ENCODE measurements at places on chromosomes 2 and 18.

DNA sequence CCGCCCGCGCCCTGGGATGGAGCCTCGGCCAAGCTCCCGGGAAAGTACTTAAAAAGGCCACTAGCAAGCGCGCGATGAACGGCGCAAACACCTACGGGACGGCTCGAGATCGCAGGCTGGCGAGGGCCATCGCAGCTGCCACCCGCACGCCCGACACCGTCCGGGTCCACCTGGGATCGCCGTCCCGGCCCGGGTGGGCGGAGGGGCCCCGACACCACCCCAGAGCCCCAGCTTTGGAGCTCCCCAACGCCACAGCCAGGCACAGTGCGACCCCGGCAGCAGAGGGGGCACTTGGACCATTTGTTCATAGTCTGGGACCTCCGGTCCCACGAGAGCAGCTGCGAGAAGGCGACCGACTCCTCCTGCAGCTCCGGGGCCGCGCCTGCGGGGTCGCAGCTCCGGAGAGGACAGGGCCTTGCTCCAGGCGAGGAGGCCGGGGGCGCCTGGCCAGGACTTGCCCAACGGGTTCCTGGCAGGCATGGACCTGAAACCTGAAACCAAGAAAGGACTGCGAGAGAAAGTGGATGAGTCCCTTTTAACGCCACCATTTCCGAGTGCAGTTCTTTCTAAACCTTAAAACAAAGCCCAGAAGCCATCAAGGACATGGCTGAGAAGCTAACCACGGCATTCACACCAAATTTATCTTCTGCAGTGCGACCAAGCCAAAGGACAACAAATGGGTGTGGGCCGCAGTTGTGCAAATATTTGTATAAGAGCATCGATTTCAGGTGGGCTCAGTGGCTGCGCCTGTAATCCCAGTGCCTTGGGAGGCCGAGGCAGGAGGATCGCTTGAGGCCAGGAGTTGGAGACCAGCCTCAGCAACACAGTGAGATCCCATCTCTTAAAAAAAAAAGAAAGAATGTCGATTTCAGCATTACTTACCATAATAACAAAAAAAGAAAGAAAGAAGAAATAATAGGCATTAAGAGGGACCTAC is 54.0 kb upstream of the IMP4 start:
- no peak overlapping the region for H3K4me3 ChIP-seq
- peaks cover 21% of the 10 kb centered on the region for H3K27me3 ChIP-seq
- H3K27ac ChIP-seq, result no peak overlapping the region
- no peak for DNase-seq

GRCh38 chr2:128271597-128271910 is 47.1 kb downstream of the HS6ST1 start:
- H3K27ac ChIP-seq, result no peak overlapping the region
- H3K4me3 ChIP-seq, result no peak overlapping the region
- H3K36me3 ChIP-seq, result peaks cover 10% of the 10 kb centered on the region
- no peaks in the 10 kb centered on the region for H3K27me3 ChIP-seq

DNA sequence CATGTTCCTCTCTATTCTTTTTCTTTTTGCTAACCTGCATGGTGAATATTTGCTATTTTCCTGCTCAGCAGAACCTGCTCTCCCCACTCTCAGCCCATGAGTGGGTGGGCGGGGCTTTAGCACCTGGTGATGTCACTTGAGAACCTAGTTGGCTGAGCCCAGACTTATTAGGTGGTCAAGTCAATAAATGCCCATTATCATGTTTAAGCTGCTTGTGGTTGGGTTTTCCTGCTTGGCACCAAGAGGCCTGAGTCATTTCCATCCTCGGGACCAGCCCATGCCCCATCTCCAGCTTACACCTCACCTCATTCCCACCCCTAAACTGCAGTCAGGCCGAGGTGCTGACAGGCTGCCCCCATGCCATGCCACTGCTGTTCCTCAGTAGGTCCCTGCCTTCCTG is 226.6 kb downstream of the ANKRD30B start:
- no peaks in the 10 kb centered on the region for H3K27me3 ChIP-seq
- H3K36me3 ChIP-seq, result no peaks in the 10 kb centered on the region
- H3K4me1 ChIP-seq, result no peaks in the 10 kb centered on the region
- H3K4me3 ChIP-seq, result no peak overlapping the region
- H3K27ac ChIP-seq, result no peak overlapping the region

GRCh38 chr18:7958081-7958896 is 391.2 kb downstream of the PTPRM start:
- no peak overlapping the region for H3K4me3 ChIP-seq
- no peaks in the 10 kb centered on the region for H3K36me3 ChIP-seq
- H3K27me3 ChIP-seq, result no peaks in the 10 kb centered on the region
- H3K27ac ChIP-seq, result peak overlapping the region; percentile 85
- DNase-seq, result no peak
- peaks cover 22% of the 10 kb centered on the region for H3K4me1 ChIP-seq

GRCh38 chr2:133936601-133937000 is 317.3 kb upstream of the MGAT5 start:
- no peak overlapping the region for H3K27ac ChIP-seq

DNA sequence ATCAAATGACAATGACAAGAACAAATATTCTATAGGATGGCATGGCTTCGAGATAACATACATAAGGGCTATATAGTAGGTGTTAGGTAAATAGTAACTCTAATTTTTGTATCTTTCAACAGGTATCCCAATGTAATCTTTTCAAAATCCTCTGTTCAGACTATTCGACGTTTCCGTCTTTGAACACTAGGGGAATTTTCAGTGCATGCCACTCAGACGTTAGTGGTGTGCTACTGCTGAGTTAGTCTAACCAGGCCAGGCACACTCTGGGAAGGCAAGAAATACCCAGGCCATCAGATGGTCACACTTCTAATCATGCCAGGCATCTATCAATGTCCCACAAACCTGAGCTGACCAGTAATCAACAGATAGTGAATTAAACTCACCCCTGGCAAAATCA is 14.6 kb upstream of the CREG2 start:
- no peaks in the 10 kb centered on the region for H3K36me3 ChIP-seq
- no peak for DNase-seq
- no peak overlapping the region for H3K27ac ChIP-seq
- H3K27me3 ChIP-seq, result peaks cover 51% of the 10 kb centered on the region
- H3K4me3 ChIP-seq, result no peak overlapping the region
- H3K4me1 ChIP-seq, result peaks cover 2% of the 10 kb centered on the region

GRCh38 chr18:7349181-7349837 is 118.4 kb downstream of the LRRC30 start:
- H3K4me3 ChIP-seq, result no peak overlapping the region
- no peaks in the 10 kb centered on the region for H3K27me3 ChIP-seq
- DNase-seq, result no peak
- no peaks in the 10 kb centered on the region for H3K4me1 ChIP-seq

DNA sequence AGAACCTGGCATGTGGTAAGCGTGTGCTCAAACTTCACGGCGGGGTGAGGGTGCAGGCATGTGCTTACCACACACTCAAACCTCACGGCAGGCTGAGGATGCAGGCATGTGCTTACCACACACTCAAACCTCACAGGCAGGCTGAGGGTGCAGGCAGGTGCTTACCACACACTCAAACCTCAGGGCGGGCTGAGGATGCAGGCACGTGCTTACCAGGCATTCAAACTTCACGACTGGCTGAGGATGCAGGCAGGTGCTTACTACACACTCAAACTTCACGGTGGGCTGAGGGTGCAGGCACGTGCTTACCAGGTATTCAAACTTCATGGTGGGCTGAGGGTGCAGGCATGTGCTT is 105.0 kb upstream of the ALKAL2 start:
- H3K4me3 ChIP-seq, result peak overlapping the region; percentile 7
- peaks cover 38% of the 10 kb centered on the region for H3K4me1 ChIP-seq

GRCh38 chr2:209629597-209629996 is 142.0 kb upstream of the UNC80 start:
- DNase-seq, result no peak
- no peaks in the 10 kb centered on the region for H3K36me3 ChIP-seq
- H3K27me3 ChIP-seq, result no peaks in the 10 kb centered on the region
- no peaks in the 10 kb centered on the region for H3K4me1 ChIP-seq

DNA sequence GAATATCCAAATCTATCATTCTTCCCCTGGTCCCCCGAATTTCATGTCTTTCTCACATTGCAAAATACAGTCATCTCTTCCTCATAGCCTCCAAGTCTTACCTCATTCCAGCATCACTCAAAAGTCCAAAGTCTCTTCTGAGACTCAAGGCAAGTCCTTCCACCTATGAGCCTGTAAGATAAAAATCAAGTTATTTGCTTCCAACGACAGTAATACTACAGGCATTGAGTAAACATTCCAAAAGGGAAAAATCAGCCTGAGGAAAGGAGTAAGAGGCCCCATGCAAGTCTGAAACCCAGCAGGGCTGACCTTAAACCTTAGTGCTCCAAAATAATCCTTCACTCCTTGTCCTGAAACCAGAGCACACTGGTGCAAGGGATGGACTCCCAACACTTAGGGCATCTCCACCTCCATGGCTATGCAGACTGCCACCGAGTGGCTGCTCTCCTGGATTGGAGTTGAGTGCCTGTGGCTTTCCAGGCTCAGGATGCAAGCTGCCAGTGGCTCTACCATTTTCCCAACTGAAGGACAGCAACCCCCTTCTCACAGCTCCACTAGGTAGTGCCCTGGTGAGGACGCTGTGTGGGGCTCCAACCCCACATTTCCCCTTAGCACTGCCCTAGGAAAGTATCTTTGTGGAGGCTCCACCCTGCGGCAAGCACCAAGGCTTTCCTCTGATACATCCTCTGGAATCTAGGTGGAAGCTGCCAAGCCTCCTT is 16.3 kb downstream of the DTNA start:
- H3K27ac ChIP-seq, result no peak overlapping the region
- H3K27me3 ChIP-seq, result peaks cover 3% of the 10 kb centered on the region
- no peak for DNase-seq
- no peak overlapping the region for H3K4me3 ChIP-seq
- no peaks in the 10 kb centered on the region for H3K36me3 ChIP-seq

GRCh38 chr18:59898609-59899297 is 1.0 kb upstream of the PMAIP1 start:
- H3K4me3 ChIP-seq, result peak overlapping the region; percentile 97
- peaks cover 26% of the 10 kb centered on the region for H3K36me3 ChIP-seq
- DNase-seq, result no peak
- peaks cover 38% of the 10 kb centered on the region for H3K4me1 ChIP-seq

GRCh38 chr2:199466692-199467065 is 8.9 kb upstream of the SATB2 start:
- H3K27me3 ChIP-seq, result peaks cover 98% of the 10 kb centered on the region
- no peak for DNase-seq
- H3K4me1 ChIP-seq, result peaks cover 18% of the 10 kb centered on the region
- H3K4me3 ChIP-seq, result no peak overlapping the region
- H3K27ac ChIP-seq, result no peak overlapping the region

GRCh38 chr2:136638193-136638592 is 127.2 kb upstream of the THSD7B start:
- H3K4me1 ChIP-seq, result no peaks in the 10 kb centered on the region
- H3K27ac ChIP-seq, result no peak overlapping the region
- H3K4me3 ChIP-seq, result no peak overlapping the region
- no peaks in the 10 kb centered on the region for H3K27me3 ChIP-seq
- no peak for DNase-seq
- H3K36me3 ChIP-seq, result no peaks in the 10 kb centered on the region

- H3K27ac ChIP-seq, result no peak overlapping the region
- DNase-seq, result no peak
- no peaks in the 10 kb centered on the region for H3K36me3 ChIP-seq
- no peak overlapping the region for H3K4me3 ChIP-seq
- peaks cover 16% of the 10 kb centered on the region for H3K4me1 ChIP-seq
- peaks cover 21% of the 10 kb centered on the region for H3K27me3 ChIP-seq
These were observed 115.5 kb upstream of the ATP8B1 start for GRCh38 chr18:57918601-57919000.

- peaks cover 16% of the 10 kb centered on the region for H3K27me3 ChIP-seq
- peaks cover under 1% of the 10 kb centered on the region for H3K4me1 ChIP-seq
- H3K36me3 ChIP-seq, result no peaks in the 10 kb centered on the region
- H3K4me3 ChIP-seq, result no peak overlapping the region
- H3K27ac ChIP-seq, result no peak overlapping the region
These were observed 6.5 kb downstream of the GPC1 start for GRCh38 chr2:240441993-240442411.

GRCh38 chr2:240206630-240207029 is 66.2 kb upstream of the OTOS start:
- no peaks in the 10 kb centered on the region for H3K4me1 ChIP-seq
- H3K27me3 ChIP-seq, result peaks cover 21% of the 10 kb centered on the region
- H3K4me3 ChIP-seq, result no peak overlapping the region
- no peaks in the 10 kb centered on the region for H3K36me3 ChIP-seq
- no peak for DNase-seq

DNA sequence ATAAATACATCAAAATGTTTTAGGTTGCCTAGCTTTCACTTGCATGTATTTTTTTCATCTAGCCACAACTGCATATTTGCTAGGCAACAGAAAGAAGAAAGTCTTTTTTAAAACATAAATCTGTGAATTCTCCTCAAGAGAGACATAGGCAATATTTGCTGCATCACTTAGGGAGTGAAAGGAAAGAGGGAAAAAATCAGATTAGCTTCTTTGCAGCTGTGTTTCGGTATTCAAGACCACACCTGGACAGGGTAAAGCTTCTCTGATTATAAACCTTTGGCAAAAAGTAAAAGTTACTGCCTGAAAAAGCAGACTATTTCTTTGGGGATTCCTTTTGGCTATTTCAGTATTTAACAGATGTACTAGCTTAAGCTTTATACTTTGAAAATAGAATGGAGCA is 280.9 kb upstream of the ZSWIM2 start:
- DNase-seq, result no peak
- no peaks in the 10 kb centered on the region for H3K27me3 ChIP-seq
- H3K4me1 ChIP-seq, result no peaks in the 10 kb centered on the region
- no peak overlapping the region for H3K27ac ChIP-seq
- no peaks in the 10 kb centered on the region for H3K36me3 ChIP-seq
- H3K4me3 ChIP-seq, result no peak overlapping the region

- H3K36me3 ChIP-seq, result no peaks in the 10 kb centered on the region
- H3K4me1 ChIP-seq, result no peaks in the 10 kb centered on the region
- no peak for DNase-seq
- H3K4me3 ChIP-seq, result no peak overlapping the region
- H3K27ac ChIP-seq, result no peak overlapping the region
- no peaks in the 10 kb centered on the region for H3K27me3 ChIP-seq
These were observed 163.6 kb upstream of the VRK2 start for GRCh38 chr2:57882895-57883515.

- H3K36me3 ChIP-seq, result no peaks in the 10 kb centered on the region
- no peak overlapping the region for H3K4me3 ChIP-seq
- no peak overlapping the region for H3K27ac ChIP-seq
These were observed 27.6 kb downstream of the MLPH start for GRCh38 chr2:237514474-237515130.

DNA sequence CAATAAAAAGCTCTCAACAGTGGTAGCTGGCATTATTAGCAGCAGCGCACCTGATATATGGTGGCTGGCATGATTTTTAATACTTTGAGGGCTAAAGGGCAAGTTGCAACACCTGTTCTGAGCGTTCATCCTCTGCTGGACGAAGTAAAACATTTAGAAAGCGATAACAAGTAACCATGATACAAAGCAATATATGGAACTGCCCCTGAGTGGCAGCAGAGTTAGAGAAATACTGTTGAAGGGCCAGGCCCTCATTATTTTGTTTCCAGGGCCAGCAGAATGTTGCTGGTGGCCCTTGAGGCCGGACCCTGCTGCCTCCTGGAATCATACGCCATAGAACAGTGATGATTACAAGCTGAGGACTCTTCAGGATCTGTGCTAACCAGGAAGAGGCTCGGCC is 47.8 kb downstream of the ARHGEF4 start:
- H3K27ac ChIP-seq, result no peak overlapping the region
- no peaks in the 10 kb centered on the region for H3K36me3 ChIP-seq
- no peak overlapping the region for H3K4me3 ChIP-seq
- peaks cover 4% of the 10 kb centered on the region for H3K27me3 ChIP-seq
- no peaks in the 10 kb centered on the region for H3K4me1 ChIP-seq

GRCh38 chr18:13872932-13873331 is 42.4 kb downstream of the MC2R start:
- no peaks in the 10 kb centered on the region for H3K36me3 ChIP-seq
- H3K4me1 ChIP-seq, result no peaks in the 10 kb centered on the region
- no peak for DNase-seq
- peaks cover 44% of the 10 kb centered on the region for H3K27me3 ChIP-seq
- H3K4me3 ChIP-seq, result no peak overlapping the region
- no peak overlapping the region for H3K27ac ChIP-seq
